NCI-H345 (cell line): ENCODE measurements at places on chromosomes 7 and 10.

DNA sequence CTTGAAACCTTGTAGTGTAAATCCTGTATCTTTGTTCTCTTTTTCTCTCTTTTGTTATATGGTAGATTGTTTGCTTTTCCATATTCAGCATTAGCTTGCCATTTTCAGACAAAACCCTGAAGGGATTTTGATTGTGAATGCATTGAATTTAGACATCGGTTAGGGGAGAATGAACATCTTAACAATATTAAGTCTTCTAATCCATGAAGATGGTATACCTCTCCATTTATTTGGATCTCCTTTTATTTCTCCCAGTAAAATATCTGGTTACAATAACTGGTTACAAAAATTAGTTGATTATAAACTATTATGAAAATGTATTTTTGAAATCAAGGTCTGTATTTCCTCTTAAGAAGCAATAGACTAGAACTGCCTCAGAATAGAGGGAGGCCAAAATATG is 12.4 kb upstream of the SLK start:
- no peak for DNase-seq

DNA sequence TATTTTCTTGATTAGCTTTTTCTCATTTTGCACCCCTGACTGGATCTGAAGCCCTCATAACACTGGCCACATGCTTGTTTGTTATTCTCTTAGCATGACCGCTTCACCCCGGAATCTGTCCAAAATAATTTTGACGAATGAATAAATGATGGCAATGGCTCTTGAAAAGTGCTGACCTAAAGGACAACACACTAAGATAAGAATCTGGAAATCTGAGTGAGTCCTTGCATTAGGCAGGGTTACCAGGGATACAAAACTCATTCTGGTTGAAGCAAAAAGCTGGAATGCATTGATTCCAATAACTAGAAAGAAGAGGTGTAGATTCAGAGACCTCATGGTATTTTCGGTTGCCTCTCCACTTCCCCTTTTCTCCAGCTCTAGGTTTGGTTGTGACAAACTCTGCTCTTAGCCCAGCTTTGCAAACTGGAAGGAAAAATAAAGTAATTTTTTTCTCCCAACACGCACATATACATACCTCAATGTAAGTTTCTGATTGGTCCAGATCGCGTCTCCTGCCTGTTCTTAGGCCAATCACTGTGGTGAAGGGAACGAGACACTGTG is 157.4 kb downstream of the SKIDA1 start:
- no peak for DNase-seq

DNA sequence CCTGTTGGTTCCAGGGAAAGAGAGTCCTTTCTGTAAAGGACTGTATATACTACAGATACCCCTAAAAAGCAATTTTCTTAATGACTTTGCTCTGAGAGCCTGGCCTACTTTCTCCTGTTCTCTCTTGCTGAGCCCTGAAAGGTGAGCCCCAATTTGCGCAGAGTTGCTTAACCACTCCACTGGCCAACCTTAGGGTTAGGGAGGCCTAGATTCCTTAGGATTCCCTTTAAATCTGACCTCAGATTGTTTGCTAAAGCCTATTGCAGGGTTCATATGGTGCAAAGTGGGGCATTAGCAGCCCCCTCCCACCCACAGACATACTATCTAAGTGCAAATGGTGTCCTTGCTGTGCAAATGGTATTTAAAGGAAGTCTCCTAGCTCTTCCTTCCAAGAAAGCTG is 164.2 kb downstream of the RNLS start:
- DNase-seq, result no peak

DNA sequence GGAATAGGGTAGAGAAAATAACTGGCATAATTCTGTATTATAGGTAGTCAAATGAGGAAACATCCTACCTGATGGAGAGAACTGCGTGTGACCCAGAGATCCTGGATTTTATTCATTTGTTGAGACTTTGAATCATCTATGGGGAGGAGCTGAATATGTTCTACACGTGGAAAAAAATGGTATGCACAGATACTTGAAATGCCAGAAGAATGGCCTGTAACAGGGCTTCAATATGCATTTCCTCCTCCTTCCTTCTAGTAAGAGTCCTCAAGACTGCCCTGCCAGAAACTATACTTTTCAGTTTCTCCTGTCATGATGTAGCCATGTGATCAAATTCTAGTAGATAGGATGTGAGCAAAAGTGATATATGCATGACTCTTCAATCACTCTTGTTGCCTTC is 301.6 kb upstream of the HGF start:
- DNase-seq, result no peak

DNA sequence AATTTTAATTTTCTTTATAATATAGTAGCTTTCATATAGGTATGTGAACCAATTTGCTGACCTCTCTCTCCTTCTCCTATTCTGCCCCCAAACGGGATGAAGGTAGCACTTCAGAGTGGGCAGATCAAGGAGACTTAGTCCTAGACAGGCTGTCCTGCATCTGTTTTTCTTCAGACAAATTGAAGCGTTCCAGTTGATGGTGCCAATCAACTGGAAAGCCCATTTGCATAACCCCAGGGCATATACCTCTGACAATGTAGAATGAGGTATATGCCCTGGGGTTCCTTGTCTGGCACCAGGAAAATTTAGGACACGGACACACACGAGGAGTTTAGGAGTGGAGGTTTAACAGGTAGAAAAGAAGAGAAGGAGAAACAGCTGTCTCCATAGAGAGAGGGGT is 502.9 kb downstream of the HTR7 start:
- no peak for DNase-seq

DNA sequence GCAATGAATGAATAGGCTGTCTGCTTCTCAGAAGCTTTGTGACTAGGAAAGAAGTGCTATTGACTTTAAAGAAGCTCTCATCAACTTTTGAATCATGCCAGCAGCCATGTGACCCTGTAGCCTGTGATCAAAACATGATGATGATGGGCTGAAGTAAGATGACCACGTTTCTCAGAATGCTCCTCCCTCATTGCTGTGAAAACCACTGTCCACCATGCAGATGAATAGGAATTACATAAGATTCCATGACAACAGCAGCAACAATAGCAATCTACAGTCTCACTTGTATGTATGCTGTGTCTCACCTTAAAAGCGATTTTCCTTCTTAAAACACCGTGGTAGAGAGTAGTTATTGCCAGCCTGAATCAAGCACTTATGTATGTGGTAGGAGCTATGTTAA is 228.4 kb downstream of the TRIL start:
- no peak for DNase-seq

DNA sequence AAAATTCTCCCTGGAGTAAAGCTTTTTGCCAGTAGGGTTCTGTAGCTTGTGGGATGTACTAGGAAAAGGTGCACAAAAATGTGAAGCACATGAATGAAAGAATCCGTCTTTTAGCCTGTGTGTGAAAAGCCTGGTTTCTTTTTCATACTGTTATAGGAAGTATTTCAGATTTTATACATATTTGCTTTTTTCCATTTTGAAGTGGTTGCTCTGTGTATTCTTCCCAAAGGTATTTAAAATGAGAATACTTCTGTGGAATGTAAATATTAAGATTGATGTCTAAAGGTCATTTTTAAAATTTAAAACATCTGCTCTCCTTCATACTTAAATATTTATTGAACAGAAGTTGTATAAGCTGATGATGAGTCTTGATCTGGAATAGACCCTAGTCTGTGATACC is 96.8 kb downstream of the CDK14 start:
- no peak for DNase-seq

DNA sequence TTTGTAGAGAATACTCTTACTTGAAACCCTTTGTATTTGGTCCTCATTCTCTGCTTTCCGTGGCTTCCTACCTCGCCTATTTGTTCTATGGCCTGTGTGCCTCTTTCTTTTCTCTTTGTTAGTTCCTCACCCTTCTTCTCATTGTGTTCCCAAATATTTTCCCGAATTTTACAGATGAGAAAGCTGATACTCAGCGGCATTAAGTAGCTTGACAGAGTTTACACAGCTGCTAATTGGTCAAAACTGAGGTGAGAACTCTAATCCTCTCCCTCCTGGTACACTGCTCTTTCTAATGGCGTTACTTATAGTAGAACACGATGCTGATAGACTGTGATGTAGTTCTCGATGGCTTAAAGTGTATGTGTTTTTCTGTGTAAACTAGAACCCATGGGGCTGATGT is 80.7 kb upstream of the HDAC9 start:
- no peak for DNase-seq

GRCh38 chr10:31207636-31208035 is 111.4 kb upstream of the ZEB1 start:
- DNase-seq, result no peak
